Activated T-helper 1 cell treated with anti-CD3 and anti-CD28 coated beads, Interleukin-2, amount 50 U/mL, for 16 hours (primary cell): ENCODE measurements at places on chromosomes 6 and 20.

- no peak for DNase-seq
Measured at GRCh38 chr6:43077333-43077809, 1.3 kb downstream of the PTK7 start.

GRCh38 chr6:15596186-15596896 lies 66.5 kb downstream of the DTNBP1 start:
- no peak for DNase-seq

DNA sequence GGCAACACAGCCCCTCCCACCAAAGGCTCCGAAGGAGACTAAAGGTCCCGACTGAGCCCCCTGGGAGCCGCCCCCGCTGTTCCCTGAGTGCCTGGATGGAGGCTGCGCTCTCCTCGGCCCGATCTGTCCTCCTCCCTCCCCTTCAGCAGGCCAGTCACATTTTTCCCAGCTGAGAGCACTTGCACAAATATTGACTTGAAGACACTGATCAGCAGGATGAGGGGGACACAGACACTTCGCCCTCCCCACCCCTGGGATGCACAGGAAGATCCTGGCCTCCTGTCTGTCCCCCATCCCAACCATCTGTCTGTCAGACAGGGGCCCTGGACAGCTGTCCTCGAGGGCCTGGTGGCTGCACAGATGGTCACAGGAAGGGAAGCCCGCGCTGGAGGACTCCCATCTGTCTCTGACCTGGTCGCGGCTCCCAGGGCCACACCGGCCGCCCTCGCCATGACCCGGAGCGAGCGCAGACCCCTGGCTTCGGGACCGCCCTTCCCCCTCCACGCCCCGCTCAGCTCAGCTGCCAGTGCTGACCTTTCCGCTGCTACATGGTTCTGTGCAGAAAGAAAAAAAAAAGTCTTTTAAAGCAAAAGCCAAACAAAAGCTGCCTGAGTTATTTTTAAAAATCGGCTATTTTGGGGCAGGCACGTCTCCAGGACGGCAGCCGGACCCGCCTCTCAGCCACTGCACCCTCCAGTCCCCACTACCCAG lies 11.1 kb downstream of the LAMA5 start:
- DNase-seq, result no peak

DNA sequence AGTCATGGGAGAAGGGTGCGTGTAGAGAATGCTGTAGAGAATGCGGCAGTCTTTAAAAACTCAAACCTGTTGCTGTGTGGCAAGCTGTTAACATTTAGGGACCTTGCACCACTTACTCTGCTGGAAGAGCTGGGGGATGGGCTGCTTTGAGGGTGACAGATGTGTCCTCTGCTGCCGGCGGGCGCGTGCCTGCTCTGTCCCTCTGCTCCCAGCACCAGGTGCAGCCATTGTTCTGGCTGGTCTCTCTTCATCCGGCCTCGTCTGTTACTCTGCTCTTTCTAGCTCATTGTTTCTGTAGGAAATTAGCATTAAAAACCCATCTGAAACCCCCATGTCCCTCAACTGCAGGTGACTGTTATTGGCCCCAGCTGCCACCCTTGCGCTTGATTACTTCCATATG lies 78.5 kb downstream of the CBFA2T2 start:
- no peak for DNase-seq

GRCh38 chr6:40788661-40789655 lies 201.8 kb upstream of the LRFN2 start:
- no peak for DNase-seq

- DNase-seq, result no peak
Measured at GRCh38 chr6:90003069-90003795, 109.0 kb downstream of the GJA10 start.

GRCh38 chr6:32819729-32820128 lies 2.9 kb upstream of the HLA-DOB start:
- DNase-seq, result no peak

- no peak for DNase-seq
Measured at GRCh38 chr6:148295261-148295887, 47.3 kb upstream of the SASH1 start.

DNA sequence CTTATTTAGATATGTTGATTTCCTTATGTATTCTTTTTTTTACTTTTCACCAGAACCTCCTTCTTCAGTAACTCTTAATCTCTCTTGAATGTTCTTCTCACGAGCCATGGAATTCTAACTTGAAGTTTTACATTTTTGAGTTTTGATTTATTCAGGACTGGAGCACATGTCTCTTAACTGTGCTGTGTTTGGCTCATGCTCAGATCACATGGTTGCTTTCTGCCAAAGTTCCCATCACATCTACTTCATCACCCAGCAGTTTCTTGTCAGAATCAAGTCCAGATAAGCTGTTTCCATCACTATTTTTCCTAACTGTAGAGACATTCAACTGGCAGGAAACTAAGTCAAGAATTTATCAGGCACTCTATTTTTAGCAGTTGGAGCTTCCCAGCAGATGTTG lies 31.7 kb downstream of the SLC35A1 start:
- no peak for DNase-seq

- no peak for DNase-seq
Measured at GRCh38 chr20:59217794-59218280, 54.2 kb downstream of the ZNF831 start.
